Mucosa of descending colon (tissue), 3 donors: ENCODE measurements at places on chromosomes 5 and 9.

GRCh38 chr5:67195406-67196275 is 958 bp downstream of the CD180 start:
- no peak for DNase-seq

DNA sequence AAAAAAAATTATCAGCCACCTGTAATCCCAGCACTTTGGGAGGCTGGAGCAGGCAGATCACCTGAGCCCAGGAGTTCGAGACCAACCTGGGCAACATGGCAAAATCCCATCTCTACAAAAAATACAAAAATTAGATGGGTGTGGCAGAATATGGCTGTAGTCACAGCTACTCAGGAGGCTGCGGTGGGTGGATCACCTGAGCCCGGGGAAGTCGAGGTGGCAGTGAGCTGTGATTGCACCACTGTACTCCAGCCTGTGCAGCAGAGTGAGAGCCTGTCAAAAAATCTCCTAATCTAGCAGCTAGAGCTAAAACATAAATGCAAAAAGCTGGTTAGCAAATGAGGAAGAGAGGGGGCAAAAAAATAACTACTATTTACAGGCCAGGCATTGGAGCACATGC is 12.0 kb downstream of the PSMB7 start:
- no peak for DNase-seq

- DNase-seq, result no peak
Measured at GRCh38 chr9:124278054-124278540, 20.3 kb downstream of the NEK6 start.

DNA sequence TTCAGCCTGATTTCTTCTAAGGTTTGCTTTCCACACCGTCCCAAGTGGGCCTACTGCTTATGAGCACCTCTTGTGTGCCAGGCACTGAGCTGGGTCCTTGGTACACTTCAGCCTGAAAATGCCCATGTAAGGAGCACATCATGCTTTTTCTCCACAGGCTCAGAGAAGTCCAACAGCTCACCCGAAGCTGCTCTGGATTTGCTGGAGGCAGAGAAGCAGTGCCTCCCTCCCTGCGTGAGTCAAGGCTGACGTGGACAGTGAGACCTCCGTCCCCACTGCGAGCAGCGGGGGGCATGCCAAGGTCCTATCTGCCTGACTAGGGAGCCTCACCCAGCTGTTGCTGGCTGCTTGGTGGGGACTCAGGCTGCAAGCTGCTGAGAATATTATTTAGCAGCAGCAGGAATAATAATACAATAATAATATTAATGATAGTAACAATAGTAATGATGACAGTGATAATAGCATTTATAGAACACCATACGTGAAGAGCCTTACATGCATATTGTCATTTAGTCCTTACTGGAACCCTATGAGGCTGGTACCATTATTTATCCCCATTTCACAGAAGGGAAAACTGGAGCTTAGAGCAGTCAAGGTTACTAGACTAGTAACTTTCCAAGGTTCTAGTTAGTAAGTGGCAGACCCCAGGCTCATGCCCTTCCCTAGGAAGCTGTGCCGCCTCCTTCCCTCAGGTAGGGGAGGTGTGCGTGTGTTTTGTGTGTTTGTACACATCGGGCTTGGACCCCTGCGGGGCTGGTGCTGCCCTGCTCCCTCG is 194.8 kb downstream of the HSPA4 start:
- DNase-seq, result no peak

DNA sequence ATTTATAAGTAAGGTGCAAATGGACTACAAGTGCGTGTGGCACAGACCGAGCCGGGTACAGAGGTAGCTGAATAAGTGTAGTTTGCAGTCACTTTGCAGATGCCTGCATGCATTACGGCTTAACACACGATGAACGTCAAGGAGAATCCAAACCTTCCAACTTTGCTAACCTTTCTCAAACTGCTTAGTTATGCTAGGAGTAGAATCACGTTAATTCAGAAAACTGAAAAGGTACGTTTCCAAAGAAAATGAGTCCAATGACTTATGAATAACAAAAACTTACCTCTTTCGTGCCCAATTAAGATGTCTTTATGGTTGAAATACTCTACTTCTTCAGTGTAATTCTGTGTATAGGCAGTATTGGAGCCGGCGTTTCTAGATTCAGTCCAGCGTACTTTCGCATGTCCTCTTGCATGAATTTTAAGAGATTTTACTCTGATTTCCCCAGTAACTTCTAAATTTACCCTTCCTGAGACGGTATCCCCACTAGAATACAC is 539 bp downstream of the ARRDC3 start:
- DNase-seq, result peak; percentile 64

DNA sequence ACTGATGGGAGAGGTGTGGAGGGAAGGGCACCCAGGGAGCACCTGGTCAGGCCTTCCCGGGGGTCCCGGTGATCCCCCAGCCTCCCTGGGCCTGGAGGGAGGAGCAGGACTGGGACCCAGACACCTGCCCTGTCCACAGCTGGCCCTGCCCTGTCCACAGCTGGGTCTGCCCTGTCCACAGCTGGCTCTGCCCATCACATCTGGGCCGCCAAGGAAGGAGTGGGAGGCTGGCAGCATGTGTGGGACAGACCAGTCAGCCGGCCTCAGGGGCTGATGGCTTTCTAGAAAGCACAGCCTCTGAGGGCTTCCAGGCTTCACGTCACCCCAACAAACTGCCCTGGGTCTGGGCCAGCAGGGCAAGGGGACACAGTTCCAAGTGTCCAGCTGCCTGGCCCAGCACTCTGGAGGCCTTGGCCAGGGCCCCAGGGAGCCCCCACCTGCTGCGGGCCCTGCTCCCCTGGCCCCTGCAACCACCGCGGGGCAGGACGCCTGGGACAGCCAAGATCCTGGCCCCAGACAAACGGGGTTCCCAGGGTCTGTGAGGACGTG is 12.2 kb downstream of the DNLZ start:
- no peak for DNase-seq

DNA sequence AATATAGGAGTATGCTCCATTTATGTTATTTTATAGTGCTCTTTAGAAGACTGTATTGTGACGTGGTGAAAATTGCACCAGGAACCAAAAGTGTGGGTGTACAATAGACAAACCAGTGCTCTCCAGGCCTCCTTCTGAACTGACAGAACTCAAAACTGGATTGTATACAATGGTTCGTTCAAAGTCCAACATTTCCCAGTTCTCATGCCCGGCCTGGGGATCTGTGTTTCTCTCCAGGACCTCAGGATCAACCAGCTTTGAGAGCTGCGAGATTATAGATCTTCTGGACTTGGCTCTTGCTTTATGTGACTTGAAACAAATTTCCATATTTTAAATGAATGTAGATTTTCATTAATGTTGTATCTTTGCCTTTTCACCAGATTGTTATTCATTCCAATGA is 60.8 kb upstream of the CER1 start:
- DNase-seq, result no peak

- no peak for DNase-seq
Measured at GRCh38 chr5:174301848-174302625, 256.5 kb downstream of the NSG2 start.

- no peak for DNase-seq
Measured at GRCh38 chr5:58505971-58506640, 14.9 kb downstream of the GAPT start.

DNA sequence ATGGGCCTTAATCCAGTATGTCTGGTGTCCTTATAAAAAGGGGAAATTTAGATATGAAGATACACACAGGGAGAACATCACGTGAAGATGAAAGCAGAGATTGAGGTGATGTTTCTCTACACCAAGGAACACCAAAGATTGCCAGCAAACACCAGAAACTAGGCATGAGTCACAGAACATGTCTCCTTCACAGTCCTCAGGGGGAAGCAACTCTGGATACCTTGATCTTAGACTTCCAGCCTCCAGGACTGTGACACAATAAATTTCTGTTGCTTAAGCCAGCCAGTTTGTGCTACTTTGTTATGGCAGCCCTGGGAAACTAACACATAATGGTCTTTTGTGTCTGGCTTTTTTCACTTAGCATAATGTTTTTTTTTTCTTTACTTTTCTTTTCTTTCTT is 41.2 kb upstream of the STRBP start:
- no peak for DNase-seq

- no peak for DNase-seq
Measured at GRCh38 chr9:6889868-6890267, 132.1 kb downstream of the KDM4C start.

- no peak for DNase-seq
Measured at GRCh38 chr9:16335788-16336580, 534.5 kb downstream of the BNC2 start.

- no peak for DNase-seq
Measured at GRCh38 chr9:81373294-81373693, 316.1 kb downstream of the TLE1 start.

GRCh38 chr5:143041461-143041860 is 271.3 kb downstream of the ARHGAP26 start:
- no peak for DNase-seq

GRCh38 chr9:124399323-124399967 is 15.8 kb downstream of the PSMB7 start:
- no peak for DNase-seq

- no peak for DNase-seq
Measured at GRCh38 chr5:132779961-132780360, 2.9 kb upstream of the SEPTIN8 start.

- DNase-seq, result no peak
Measured at GRCh38 chr5:149238540-149238939, 33.1 kb upstream of the AFAP1L1 start.

DNA sequence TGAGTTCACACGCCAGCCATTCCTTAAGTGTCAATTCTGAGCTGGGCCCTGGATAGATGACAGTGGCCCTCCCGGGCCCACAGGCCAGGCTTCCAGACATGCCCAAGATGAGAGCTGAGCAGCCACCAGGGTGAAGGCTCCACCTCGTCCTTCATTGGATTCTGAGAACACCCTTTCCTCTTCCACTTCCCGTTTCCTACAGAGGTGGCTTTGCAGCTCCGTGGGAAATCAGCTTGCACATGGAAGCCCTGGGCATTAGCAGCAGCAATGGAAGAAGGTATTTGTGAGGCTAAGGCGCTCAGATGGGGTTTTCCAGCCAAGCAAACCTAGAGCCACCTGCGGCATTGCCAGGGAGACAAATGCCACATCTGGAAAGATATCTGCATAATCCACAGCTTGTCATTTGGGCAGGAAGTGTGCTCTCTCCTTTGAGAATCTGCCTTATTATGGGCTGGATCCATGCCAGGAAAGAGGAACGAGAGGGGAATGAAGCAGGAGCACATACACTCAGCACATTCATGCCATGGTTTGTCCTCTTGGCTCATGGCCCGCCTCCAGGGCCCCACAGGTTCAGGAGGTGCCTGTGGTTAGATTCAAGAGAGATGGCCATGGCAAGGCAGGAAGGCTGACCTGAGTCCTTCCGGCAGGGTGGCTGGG is 34.1 kb downstream of the CFAP77 start:
- DNase-seq, result no peak

DNA sequence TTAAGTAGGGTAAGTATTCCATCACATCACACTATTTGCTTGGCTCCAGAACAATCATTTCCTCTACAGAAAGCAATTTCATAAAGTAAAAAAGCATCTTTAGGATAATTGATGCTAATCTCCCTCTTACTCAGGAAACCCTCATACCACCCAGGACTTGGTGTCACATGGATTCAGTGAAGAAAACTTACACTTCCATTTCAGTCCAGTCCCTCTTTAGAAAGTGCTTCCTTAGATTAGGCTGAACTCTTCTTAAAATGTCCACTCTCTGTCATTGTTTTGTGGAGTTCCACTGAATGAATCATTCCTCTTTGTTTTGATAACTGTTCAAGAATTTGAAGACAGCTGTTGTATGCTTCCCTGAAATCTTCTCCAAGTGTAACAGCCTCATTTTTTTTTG is 144.0 kb upstream of the ZNF462 start:
- no peak for DNase-seq

- DNase-seq, result no peak
Measured at GRCh38 chr9:129323376-129323998, 145.4 kb upstream of the IER5L start.

DNA sequence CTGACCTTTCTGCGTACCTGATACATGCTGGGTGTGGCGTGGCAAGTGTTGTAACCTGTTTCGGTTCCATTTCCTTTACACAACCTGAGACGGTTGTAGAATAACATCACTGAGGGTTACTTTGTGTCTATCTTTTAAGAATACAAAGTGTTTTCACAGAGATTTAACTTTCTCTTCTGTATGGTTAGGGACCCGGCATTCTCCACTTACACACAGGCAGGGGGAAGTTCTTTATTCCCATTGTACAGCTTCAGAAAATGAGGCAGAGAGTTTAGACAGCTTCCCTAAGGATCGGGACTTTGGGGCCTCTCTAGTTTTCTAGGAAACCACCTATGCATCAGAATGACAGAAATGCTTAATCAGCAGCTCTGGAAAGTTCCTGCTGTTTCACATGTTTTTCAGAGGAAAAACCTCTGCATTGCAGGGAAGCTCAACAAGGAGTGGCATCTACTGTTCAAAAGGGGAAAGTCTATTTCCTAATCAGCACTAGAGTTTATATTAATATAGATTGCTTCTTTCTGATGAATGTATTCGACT is 41.3 kb downstream of the CAST start:
- DNase-seq, result no peak

GRCh38 chr9:134305533-134305932 is 20.7 kb upstream of the RXRA start:
- no peak for DNase-seq

DNA sequence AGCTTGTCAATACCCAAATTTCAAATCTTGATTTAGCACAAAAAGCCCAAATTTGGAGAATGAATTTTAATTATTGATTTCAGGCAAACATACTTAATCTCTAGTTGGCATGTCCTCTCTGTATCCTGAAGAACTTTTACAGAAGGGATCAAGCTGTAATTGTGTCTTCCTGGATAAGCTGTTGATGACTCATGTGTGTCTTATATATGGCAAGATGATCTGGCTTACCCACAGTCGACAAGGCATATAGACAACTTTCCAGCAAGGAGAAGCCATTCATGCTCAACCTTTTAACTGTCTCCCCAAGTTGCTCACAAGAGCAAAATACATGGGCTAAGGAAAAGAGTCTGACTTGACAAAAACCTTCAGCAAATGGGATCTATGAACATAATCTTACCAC is 112.5 kb upstream of the SLCO6A1 start:
- DNase-seq, result no peak
